Suprapubic skin (tissue), 4 donors: ENCODE measurements at places on chromosomes 1 and 21.

GRCh38 chr1:234069760-234070159 is 165.3 kb downstream of the SLC35F3 start:
- DNase-seq, result no peak

- no peak for DNase-seq
Observed at GRCh38 chr1:239856067-239856466, 235.6 kb upstream of the FMN2 start.

DNA sequence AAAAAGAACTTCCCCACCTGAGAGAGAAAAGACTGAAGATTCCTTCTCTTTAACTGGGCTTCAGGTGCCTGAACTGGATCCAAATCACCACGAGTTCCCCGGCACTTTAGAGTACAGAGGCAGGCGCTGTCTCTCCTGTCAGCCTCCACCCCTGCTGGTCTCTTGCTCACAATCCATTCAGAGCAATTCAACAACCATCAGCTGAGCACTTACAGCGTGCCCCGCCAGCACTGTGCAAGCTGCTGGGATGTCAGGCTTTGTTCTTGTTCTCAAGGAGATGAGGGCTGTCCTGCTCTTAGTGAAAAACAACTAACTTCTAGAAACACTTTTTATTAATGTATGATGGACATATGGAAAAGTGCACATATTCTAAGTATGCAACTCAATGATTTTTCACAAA is 68.7 kb upstream of the VAMP3 start:
- no peak for DNase-seq

DNA sequence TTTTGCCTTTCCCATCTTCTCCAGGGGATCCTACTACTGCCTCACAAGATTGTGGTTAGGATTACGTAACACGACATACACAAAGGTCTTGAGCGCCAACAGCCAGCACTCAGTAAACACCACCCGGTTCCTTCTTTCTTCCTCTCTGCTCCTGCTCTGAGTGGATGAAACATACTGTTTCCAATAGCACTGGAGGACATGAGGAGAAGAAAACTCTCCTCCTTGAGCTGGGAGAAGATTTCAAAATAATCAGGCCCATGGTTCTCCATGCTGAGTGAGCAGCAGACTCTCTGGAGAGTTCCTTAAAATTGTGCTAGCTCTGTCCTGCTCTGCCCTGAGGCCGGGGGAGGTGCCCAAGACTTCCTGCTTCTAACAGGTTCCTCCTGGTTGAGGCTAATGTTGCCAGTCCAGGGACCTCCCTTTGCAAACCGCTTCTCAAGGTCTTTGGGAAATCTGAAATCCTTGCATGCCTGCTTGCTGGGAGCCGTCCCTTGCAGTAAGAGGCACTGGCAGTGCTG is 29.4 kb upstream of the MX1 start:
- no peak for DNase-seq

- no peak for DNase-seq
Observed at GRCh38 chr1:63713041-63713440, 60.8 kb upstream of the ROR1 start.
